ENCODE measurements at places on chromosomes 1 and 21. TPM values are rescaled to one million over a fixed set of nuclear protein-coding genes. Genes with fewer than 3 reads are reported as not detected.

Gene CNR2
- total RNA-seq, result not detected

Gene CA6
- total RNA-seq, result not detected

Gene UCK2
- 116 TPM for total RNA-seq

Gene WNT3A
- total RNA-seq, result not detected

Gene NCF2
- total RNA-seq, result 2.9 TPM

Gene KLHDC9
- 1.9 TPM for total RNA-seq

Gene FLVCR1
- total RNA-seq, result 17.5 TPM

Gene KRTAP12-2
- not detected for total RNA-seq

Gene ACOT11
- 2.4 TPM for total RNA-seq

Gene AMY1A
- total RNA-seq, result not detected

Gene S100A12
- total RNA-seq, result not detected

Gene SPATA45
- not detected for total RNA-seq

Gene SLC1A7
- total RNA-seq, result not detected

Gene OR2T12
- not detected for total RNA-seq

Gene DHRS3
- 56.3 TPM for total RNA-seq

Gene MYOG
- total RNA-seq, result not detected

Gene SHCBP1L
- not detected for total RNA-seq

Gene HSPB7
- not detected for total RNA-seq

Gene PIK3C2B
- total RNA-seq, result 8.7 TPM

Gene ZNF683
- not detected for total RNA-seq

Gene AADACL3
- total RNA-seq, result not detected

Gene RGSL1
- total RNA-seq, result not detected

Gene NKAIN1
- total RNA-seq, result 1.1 TPM

Gene FBLIM1
- total RNA-seq, result 26.3 TPM

Gene PDIK1L
- total RNA-seq, result 0.73 TPM

Gene OR2T33
- total RNA-seq, result not detected

Gene ZNF684
- total RNA-seq, result 2.1 TPM

Gene NBPF4
- total RNA-seq, result 0.23 TPM

Gene SPRR1B
- not detected for total RNA-seq

Gene AADACL4
- total RNA-seq, result not detected

Gene SH2D1B
- total RNA-seq, result 0.12 TPM

Gene FCRL2
- not detected for total RNA-seq

Gene CFAP107
- total RNA-seq, result not detected

Gene CDC14A
- 3.1 TPM for total RNA-seq

Gene ABCA4
- 0.01 TPM for total RNA-seq

Gene ICOSLG
- total RNA-seq, result 2.2 TPM

Gene AXDND1
- total RNA-seq, result 0.29 TPM

Gene CD48
- total RNA-seq, result not detected

Gene STYXL2
- not detected for total RNA-seq

Gene CFHR2
- total RNA-seq, result not detected

Gene RSPO1
- total RNA-seq, result not detected

Gene DCDC2B
- total RNA-seq, result not detected

Data from A549 treated with RU486 at 1 μM for 4 hours (cell line).